ENCODE measurements at places on chromosomes 4 and X. TPM values are rescaled to one million over a fixed set of nuclear protein-coding genes. Genes with fewer than 3 reads are reported as not detected.

- no peaks in the 10 kb centered on the region for H3K36me3 ChIP-seq
- H3K4me3 ChIP-seq: no peak overlapping the region
These were observed 2.7 kb upstream of the ARSJ start for GRCh38 chr4:113982181-113982580.

- no peak for DNase-seq
- H3K4me3 ChIP-seq: no peak overlapping the region
- H3K4me1 ChIP-seq: peaks cover 2% of the 10 kb centered on the region
- H3K36me3 ChIP-seq: no peaks in the 10 kb centered on the region
These were observed 20.5 kb downstream of the MGST2 start for GRCh38 chr4:139686130-139686529.

- no peak for DNase-seq
- no peaks in the 10 kb centered on the region for H3K36me3 ChIP-seq
- H3K27me3 ChIP-seq: no peaks in the 10 kb centered on the region
- no peaks in the 10 kb centered on the region for H3K4me1 ChIP-seq
- no peak overlapping the region for H3K4me3 ChIP-seq
These were observed 1285.4 kb downstream of the PCDH18 start for GRCh38 chr4:136246876-136247275.

DNA sequence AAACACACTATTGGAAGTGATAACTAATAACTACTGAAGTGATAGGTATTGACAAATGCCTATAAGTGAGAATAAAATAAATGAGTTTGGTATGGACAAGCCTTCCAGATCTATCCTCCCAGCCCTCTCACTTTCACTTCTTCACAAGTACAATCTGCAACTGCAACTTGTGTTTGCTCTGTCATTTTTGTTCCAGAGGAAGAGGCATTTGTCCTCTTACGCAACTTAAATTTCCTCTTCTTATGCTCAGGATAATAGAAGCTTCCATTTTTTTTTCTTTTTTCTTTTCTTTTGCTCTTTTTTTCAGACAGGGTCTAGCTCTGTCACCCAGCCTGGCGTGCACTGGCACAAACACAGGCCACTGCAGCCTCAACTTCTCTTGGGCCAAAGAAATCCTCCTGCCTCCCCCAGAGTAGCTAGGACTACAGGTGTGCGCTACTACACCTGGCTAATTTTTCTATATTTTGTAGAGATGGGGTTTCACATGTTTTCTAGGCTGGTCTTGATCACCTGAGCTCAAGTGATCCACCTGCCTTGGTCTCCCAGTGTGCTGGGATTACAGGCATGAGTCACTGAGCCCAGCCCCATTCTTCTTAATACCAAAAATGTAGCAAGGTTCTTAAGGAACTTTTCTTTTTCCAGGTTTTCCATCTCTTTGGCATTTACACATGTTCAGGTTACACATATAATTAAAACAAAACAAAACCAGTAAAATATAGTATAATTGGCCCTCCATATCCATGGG is 73.1 kb downstream of the PDGFC start:
- no peak overlapping the region for H3K27ac ChIP-seq
- H3K36me3 ChIP-seq: no peaks in the 10 kb centered on the region
- no peak for DNase-seq
- H3K27me3 ChIP-seq: no peaks in the 10 kb centered on the region
- H3K4me1 ChIP-seq: peaks cover 5% of the 10 kb centered on the region

DNA sequence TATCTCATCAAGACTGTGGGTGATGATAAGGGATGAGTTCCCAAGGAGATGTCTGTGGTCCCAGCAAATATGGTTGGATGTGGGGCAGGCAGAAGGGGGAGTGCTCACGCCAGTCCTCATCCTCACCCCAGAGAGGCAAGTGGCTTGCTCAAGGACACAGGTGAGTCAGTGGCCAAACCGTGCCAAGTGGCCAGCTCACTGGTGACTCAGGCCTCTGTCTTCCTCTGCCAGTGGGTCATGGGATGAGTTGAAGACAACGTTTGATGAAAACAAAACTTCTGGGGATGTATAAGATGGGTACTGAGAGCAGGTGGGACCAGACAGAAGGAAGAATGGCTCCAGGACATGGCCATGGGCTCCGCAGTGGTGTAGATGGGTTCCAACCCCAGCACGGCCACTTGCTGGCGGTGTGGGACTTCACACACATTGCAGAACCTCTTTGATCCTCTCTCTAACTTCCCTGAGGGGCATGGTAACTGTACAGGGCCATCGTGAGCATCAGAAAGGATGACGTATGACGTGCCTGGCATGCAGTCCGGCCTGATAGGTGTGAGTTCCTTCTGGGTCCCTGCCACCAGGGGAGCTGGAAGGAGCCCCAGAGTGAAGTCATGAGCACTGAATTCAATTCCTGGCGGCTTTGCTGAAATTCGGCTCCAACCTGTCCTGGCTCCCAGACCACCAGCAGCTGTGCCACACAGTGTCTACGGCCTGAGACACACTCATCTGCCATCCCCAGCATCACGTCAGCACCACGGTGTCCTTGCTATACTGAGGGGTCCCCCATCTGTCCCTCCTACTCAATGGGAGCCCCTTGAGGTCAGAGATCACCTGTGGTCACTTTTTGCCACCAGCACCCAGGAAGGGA is 41.3 kb upstream of the GPR78 start:
- no peak overlapping the region for H3K4me3 ChIP-seq
- no peak overlapping the region for H3K27ac ChIP-seq
- H3K27me3 ChIP-seq: no peaks in the 10 kb centered on the region
- no peaks in the 10 kb centered on the region for H3K36me3 ChIP-seq
- DNase-seq: peak; percentile 23

The KLB gene
- not detected for total RNA-seq

The ZNF711 gene
- total RNA-seq: 1.0 TPM

The LGI2 gene
- total RNA-seq: under 0.01 TPM

The XPNPEP2 gene
- 1.5 TPM for total RNA-seq

The WDFY3 gene
- total RNA-seq: 64.5 TPM
